Inflammatory macrophage treated with lipopolysaccharide for 1 hour (primary cell): ENCODE measurements at places on chromosomes 5 and 9.

DNA sequence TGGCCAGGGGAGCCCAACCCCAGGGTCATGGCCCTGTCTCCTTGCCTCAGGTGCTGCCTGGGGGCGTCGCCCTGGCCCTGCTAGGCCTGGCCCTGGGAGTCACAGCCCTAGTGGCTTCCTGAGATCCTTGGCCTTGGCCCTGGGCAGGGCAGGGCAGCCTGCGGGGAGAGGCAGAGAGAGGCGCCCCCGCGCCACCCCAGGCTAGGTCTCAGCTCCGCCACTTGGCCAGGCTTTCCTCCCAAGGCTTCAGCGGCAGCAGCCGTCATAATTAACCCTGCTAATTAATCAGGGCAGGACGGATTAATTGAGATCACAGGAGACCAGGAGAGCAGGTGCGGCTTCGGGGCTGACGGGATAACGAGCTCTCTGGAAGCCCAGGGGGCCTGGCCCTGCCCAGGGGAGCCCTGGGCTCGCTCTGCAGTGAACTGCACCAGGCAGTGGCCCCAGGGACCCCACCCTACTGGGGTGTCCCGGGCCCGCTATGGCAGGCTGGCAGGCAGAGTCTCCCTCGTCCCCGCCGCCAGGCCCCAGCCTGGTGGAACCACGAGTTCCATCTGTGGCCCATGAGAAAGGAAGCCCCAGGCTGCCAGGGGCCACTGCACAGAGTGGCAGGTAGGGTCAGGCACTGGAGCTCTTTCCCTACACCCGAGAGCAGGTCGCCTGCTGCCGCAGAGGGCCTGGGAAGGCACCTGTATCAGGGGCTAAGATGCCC is 269.6 kb downstream of the PBX3 start:
- DNase-seq: no peak

DNA sequence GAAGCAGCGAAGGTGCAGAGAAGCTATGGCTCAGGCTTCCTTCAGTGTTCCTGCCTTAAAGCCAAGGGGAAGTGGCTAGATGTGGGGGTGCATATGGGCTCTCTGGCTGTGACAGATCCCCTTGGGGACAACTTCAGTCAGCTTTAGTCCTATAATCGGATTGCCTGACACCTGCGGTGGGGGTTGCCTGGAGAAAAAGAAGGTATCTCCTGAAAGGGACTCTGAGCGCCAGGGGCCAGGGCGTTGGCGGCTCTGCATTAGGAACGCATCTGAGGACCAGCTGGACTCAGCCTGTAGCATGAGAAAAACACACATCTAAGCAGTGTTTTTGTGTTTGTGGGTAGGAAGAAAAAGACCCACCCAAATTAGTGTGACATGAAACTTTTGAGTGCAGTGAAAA is 84.3 kb upstream of the OTULINL start:
- no peak for DNase-seq

- DNase-seq: no peak
Observed at GRCh38 chr5:572398-573019, 39.6 kb upstream of the CEP72 start.

DNA sequence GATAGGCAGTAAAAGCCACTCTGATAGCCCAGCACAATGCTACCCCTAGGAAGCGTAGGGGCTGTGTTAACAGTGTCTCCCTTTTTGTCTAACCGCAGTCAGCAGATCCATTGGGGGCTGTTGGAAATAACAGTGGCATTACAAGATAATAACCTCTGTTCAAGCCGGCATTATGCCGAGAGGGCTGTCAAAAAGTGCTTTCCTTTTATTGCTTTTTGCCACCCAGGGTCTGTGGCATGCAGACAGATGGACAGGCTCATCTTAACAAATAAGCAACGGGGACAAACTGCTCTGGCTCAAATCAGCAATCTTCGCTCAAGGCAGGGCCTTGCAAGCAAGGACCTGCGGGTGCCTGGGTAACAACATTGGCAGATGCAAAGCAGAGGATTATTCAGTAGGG is 123.3 kb downstream of the TLR4 start:
- DNase-seq: no peak

DNA sequence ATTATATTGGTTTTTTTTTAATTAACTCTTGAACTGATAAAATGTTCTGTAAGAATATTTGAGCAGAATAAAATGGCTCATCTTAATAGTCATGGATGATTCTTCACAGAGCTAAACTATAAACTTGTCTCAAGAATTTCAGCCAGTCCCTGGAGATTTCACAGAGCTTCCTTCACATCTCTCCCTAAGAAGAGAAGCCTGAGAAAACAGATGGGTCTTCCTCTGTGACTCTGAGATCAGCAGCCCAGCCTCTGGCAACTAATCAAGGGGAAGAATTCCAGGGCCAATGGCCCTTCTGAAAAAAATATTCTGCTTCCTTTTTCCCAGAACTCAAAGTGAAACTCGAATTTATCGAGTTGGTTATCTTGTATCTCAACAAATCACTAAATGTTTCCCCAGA is 122.2 kb upstream of the ITGA1 start:
- no peak for DNase-seq

DNA sequence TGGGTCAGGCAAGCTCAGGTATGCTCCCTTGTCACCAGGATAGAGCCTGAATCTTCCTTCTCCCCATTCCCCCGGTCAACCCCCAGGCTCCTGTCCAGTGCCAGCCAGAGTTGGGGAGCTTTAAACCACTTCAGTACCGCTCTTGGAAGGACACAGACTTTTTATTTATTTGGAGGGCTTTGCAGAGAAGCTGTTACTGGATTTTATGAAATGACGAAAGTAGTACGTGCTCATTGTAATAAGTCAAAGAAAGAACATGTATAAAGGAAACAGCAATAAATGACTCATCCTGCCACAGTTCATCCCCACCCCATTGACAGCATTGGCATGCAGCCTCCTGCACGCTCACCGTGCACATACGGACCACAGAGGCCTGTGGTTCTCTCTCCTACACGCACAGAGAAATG is 230.3 kb downstream of the AUH start:
- DNase-seq: peak; percentile 42

- no peak for DNase-seq
Observed at GRCh38 chr5:164358531-164359259, 853.3 kb downstream of the MAT2B start.

- no peak for DNase-seq
Observed at GRCh38 chr5:41842777-41843176, 27.4 kb downstream of the OXCT1 start.

- DNase-seq: no peak
Observed at GRCh38 chr9:37990404-37991015, 78.5 kb downstream of the SHB start.

- DNase-seq: peak; percentile 97
Observed at GRCh38 chr9:131707733-131708157, 32.1 kb downstream of the RAPGEF1 start.

GRCh38 chr5:171978016-171978415 is 28.4 kb downstream of the FBXW11 start:
- DNase-seq: no peak

DNA sequence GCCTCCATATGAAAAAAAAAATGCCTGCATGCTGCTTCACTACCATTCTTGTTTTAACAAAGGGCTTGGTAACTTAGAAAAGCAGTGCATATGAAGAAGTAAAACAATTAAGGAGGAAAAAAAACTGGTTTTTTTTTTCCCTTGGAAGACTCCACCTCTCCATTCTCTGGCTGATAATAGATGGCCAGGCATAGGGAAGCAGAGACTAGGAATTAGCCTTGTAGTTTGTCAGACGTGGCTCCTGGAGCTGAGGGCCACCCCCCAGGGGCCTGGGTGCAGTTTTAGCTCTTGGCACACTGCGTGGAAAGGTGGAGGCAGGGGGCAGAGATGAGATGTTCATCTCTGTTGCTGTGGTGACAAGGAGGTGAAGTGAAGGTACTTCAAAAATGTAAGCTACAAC is 42.7 kb downstream of the WDR36 start:
- no peak for DNase-seq

- DNase-seq: no peak
Observed at GRCh38 chr5:139984816-139985215, 58.3 kb downstream of the NRG2 start.

DNA sequence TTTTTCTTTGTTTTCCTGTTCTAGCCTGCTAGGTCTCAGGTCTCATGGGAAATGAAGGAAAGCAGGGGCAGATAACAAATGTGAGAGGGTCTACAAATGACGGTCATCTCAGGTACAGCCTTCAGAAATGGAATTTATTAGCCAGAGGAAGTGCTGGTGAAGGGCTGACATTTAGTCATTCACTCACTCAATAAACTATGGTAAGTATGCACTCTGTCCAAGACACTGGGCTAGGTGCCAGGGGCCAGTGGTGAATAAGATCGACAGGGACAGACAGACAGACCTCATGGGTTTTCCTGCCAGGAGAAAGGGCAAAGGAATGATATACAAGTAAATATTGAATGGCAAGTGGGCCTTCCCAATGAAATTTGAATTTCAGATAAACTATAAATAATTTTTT is 6.3 kb downstream of the PDE6A start:
- DNase-seq: no peak

- DNase-seq: peak; percentile 84
Observed at GRCh38 chr9:126805554-126806262, 868 bp downstream of the ZBTB43 start.

GRCh38 chr5:150487199-150488061 is 20.5 kb upstream of the NDST1 start:
- DNase-seq: peak; percentile 44

- no peak for DNase-seq
Observed at GRCh38 chr9:133978226-133978898, 13.8 kb downstream of the VAV2 start.

- DNase-seq: no peak
Observed at GRCh38 chr5:148697180-148697808, 43.0 kb upstream of the HTR4 start.

DNA sequence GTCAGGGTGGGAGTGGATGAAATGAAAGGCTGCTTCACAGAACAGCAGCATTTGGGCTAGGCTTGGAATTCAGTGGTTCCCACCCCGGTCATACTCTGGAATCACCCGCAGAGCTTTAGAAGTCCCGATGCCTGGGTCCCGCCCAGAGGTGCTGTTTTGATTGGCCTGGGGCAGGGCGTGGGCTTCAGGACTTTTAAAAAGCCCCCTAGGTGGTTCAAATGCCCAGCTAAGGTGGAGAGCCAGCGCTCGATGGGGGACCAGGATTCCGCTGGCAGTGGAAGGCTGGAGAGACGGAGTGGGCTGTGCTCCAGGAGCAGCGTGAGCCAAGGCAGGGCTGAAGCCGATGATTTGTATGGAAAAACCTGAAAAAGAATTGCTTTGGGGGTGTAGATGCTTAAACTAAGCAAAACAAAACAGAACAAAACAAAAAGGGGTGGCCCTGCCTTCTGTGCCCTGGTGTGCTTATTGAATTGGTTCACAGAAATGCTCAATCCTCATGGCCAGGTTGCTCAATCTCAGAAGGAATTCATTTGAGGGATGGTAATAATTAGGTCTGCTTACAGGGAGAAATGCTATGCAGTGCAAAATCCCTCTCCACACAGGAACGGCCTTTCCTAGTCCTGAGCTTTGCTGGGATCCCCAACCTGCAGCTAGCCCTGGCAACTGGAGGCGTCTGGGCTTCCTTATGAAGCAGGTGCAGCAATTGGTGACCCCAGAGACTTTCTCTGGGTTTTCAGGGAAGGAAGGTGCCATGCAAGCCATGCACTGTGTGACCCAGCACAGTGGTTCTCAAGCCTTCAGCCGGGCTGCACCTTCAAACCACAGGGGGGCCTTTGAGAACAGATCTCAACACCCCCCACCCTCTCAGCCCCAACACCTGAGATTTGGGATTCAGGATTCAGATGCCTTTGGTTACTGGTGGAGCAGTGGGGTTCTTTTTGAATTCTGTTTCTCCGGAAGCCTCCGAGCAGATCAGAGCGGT is 174.0 kb upstream of the ZNF618 start:
- no peak for DNase-seq
